ENCODE measurements at places on chromosomes 13 and 19.
A peak's percentile ranks its signal among the peaks of the same experiment; 100 is the strongest.

DNA sequence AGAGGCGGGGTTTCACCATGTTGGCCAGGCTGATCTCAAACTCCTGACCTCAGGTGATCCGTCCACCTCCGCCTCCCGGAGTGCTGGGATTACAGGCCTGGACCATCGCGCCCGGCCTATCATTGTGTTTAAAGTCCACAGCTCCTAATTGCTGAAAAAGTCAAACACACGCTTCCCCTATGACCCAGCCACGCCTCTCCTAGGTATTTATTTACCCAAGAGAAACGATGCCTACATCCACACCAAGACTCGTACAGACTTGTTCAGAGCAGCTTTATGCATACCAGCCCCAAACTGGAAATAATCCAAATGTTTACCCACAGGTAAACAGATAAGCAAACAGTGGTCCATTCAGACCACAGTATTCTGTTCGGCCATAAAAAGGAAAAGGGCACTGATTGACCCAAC lies 15.1 kb downstream of the ZNRF4 start:
- no peak for DNase-seq

GRCh38 chr19:57682226-57682766 lies 519 bp downstream of the ZNF551 start:
- DNase-seq, result peak; percentile 16

- no peak for DNase-seq
Observed at GRCh38 chr19:51161266-51161665, 19.2 kb downstream of the SIGLEC7 start.

DNA sequence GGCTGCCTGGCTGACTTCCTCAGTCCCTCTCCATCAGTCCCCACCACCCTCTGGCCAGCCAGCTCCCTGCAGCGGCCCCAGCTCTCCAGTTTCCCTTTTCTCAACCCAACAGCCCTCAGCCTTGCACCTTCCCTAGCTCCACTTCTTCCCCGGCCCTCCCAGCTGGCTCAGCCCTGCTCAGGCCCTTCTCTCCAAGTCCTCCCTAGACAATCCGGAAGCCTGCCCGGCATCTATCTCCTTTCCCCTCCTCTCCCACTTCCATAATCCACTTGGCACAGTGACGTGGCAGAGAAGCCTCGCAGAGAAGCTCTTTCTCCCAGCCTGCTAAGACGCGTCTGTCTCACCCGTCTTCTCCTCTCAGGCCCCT lies 1.1 kb downstream of the UBXN6 start:
- peak; percentile 79 for DNase-seq

GRCh38 chr13:105721016-105721415 lies 814.4 kb downstream of the EFNB2 start:
- DNase-seq, result peak; percentile 46

DNA sequence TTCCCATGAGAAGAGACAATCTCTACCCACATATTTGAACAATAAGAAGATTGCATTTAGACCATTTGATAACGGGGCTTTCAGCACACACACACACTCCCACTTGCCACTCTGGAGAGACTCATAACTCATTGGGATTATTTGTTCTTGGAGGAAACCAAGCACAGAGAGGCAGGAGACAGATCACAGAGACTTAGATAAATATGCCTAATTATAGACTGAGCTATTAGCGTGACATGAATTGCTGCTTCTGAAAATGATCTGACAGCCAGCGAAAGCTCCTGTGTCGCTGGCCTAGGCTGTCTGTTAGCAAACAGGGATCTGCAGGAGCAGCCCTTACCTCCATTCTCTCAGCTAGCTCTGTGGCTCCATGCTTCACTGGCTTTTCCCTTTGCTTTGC lies 111.4 kb downstream of the CCNA1 start:
- DNase-seq, result no peak

DNA sequence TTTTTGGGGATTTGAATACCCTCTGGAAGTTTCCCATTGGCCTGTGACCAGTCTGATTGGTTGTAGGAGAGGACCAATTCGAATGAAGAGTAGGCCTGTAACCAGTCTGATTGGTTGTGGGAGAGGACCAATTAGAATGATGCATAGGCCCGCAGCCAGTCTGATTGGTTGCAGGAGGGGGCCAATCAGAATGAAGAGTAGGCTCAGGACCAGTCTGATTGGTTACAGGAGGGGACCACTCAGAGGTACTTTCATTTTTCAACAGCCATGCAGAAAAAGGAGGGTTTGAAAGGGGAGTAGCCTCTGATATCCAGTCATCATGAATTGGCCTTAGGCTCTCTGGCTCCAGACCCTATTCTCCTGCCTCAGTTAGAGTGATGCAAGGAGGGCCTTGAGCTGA lies 30.4 kb upstream of the SLC1A5 start:
- DNase-seq, result peak; percentile 54

GRCh38 chr19:8004723-8005513 lies 523 bp downstream of the ELAVL1 start:
- peak; percentile 44 for DNase-seq

- peak; percentile 49 for DNase-seq
Observed at GRCh38 chr13:66972659-66973058, 257.5 kb downstream of the PCDH9 start.

DNA sequence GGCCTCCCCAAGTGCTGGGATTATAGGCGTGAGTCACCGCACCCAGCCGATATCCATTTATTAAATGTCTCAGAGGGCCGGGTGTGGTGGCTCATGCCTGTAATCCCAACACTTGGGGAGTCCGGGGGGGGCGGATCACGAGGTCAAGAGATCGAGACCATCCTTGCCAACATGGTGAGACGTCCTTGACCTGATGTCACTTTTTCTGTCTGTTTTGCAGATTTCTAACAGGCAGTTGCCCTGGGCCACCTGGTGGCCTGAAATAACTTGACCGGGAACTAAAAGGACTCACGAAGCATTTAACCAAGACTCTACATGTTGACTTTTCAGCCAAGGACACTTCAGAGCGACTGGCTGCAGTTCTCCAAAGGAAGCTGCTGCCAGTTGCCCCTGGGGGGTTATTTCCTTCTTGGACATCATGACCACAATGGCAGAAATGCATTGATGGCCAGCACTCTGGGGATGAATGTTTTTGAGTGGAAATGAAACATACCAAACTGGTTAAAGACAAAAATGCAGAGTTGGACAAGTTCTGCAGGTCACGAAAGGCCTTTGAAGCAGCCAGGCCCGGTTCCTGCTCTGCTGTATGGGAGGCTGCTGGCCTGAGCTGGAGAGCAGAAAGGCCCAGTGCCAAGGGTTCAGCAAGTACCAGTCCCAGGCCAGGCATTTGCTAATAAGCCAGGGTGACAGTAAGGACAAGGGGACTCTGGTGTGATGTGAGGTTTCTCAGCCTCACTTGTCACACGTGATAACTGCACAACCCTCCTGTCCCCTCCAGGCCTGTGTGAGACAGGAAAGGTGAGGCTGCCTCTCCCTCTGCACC lies 8.3 kb downstream of the ZNF837 start:
- no peak for DNase-seq

- DNase-seq, result no peak
Observed at GRCh38 chr13:48819899-48820298, 155.8 kb upstream of the FNDC3A start.

DNA sequence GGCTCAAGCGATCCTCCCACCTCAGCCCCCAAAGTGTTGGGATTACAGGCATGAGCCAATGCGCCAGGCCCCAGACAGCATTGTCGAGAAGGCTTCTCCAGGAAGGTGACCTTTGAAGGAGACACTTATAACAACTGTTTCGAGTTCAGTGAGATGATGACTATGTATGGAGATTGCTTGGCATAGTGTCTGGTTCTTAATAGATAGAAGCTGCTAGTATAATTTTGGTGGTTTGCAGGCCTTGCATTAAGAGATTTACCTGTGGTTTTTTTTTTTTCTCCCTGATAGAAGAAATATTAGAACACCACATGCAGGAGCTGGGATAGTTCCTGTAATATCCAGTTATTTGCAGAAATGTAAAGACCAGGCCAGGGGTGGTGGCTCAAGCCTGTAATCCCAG lies 3.7 kb downstream of the MARCHF2 start:
- no peak for DNase-seq

GRCh38 chr13:75960538-75960994 lies 324.4 kb downstream of the LMO7 start:
- DNase-seq, result no peak

- DNase-seq, result peak; percentile 16
Observed at GRCh38 chr13:91058066-91058465, 289.4 kb upstream of the MIR17HG start.

- no peak for DNase-seq
Observed at GRCh38 chr13:63117710-63118109, 1702.1 kb upstream of the PCDH20 start.

GRCh38 chr13:36758345-36758744 lies 60.7 kb upstream of the RFXAP start:
- DNase-seq, result no peak

DNA sequence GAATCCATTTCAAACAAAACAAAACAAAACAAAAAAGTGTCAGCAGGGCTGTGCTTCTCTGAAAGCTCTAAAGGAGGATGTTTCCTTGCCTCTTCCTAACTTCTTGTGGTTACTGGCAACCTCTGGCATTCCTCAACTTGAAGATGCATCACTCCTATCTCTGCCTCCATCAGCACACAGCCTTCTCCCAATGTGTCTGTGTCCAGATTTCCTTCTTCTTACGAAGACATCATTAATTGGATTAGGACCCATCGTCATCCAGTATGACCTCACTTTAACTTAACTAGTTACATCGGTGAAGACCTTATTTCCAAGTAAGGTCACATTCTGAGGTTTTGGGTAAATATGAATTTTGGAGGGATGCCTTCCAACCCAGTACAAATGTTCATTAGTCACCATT lies 33.8 kb upstream of the GTF2F2 start:
- peak; percentile 57 for DNase-seq

DNA sequence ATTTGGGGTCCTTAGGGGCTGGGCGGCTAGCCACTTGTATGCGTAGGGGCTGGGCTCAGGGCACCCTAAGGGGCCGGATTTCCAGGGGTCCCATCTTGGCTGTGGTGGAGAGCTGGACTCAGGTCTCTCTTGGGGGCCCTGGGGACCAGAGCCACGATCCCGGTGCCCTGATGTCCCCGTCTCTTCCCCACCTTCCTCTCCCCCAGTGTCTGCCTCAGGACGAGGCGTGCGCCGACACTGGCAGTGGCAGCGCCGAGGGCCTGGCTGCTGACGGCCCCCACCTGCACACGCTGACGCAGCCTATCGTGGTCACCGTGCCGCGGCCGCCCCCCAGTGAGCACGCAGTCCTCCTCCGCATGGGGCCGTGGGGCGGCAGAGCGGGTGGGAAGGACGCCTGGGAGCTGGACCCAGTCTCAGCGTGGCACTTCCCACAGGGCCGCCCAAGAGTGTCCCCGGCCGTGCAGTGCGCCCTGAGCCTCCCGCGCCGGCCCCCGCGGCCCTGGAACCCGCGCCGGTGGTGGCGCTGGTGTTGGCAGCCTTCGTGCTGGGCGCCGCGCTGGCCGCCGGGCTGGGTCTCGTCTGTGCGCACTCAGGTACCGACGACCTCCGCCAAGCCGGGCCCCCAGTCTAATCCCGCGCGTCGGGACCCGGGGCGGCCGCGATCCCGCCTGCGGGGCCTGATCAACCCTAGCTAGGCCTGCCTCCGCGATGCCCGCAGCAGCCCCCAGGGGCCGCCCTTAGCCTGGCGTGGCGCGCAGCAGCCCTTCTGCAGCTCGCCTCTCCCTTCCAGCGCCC lies 2.7 kb upstream of the SNAPC2 start:
- DNase-seq, result peak; percentile 64

GRCh38 chr19:52992109-52993004 lies 21.4 kb upstream of the ERVV-1 start:
- DNase-seq, result peak; percentile 4

DNA sequence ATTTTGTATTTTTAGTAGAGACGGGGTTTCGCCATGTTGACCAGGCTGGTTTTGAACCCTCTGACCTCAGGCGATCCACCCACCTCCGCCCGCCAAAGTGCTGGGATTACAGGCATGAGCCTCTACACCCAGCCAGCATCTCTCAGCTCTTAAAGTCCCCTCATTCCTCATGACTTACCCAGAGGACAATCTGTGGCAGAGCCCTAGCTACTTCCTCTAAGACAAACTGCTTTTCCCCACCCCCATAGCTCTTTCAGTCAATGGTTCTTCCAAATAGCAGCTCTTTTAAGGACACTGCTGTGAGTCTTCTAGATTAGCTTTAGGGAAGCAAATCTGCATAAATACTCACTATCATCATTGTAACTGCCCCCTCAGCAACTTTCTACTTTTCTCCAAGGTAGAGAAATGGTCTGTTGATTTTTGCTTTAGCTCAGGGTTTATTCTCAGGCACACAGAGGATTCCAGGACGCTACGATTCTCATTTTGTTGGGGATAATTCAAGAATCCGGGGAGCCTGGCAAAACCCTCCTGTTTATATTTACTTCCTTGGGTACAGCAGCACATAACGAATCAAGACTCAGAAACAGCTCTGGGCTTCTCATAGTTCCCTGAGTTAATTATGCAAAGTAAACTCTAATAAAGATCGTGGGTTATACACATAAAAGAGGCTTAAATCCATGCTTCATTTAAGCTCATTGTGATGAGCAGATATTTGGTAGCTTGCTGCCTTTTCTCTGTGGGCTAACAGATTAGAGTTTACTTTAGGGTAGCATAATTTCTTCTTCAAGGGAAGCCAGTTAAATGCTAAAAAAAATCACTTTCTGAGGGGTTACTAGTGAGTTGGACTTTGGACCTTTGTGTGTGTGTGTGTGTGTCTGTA lies 357.4 kb downstream of the TDRD3 start:
- DNase-seq, result no peak

- DNase-seq, result no peak
Observed at GRCh38 chr13:68597641-68598040, 1367.5 kb upstream of the PCDH9 start.

GRCh38 chr13:113218586-113218985 lies 9.2 kb downstream of the CUL4A start:
- DNase-seq, result no peak

- peak; percentile 36 for DNase-seq
Observed at GRCh38 chr13:96762876-96763275, 231.4 kb downstream of the OXGR1 start.

DNA sequence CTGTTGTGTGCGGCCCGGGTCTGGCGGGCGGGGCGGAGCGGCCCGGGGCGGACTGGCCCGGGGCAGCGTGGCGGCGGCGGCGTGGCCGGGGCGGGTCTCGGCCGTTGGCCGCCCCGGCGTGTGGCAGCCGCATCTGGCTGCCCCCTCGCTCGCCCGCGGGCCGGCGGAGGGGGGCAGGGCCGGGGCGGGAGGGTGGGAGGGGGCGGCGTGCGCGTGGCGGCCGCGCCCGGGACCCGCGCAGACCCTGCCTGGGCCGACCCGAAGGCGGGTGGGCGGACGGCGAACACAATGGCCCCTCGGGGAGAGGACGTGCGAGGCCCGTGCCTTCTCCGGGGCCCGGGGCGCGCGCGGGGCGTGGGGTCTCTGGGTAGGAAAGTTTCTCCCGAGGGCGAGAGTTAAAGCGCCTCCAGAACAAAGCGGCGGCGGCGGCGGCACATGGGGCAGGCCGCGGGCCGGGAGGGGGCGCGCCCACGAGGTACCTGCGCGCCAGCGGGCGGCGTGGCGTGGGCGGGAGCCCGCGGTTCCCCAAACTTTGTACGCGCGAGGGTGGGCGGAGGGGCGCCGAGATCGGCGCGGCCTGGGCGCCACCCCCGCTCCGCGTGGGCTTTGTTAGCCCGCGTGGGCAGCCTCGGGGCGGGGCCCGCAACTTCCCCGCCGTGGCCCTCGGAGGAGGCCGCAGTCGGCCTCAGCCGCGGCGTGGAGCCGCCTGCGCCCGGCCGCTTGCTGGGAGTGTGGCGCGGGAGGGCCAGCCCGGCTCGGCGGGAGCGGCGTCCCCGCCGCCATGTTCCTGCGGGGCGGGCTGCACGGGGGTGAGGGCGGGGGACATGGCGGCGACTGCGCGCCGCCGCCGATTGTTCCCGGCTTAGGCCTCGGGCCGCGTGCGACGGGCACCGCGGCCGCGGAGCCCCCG lies 764 bp downstream of the MIR17HG start:
- DNase-seq, result peak; percentile 43

All from iris pigment epithelial cell (primary cell).